ENCODE measurements at places on chromosomes 5 and 9. TPM values are rescaled to one million over a fixed set of nuclear protein-coding genes. Genes with fewer than 3 reads are reported as not detected.

Gene GFM2
- total RNA-seq = 22.4 TPM

Gene ERAP2
- 13.3 TPM for total RNA-seq

Gene LHX6
- total RNA-seq = 0.53 TPM

DNA sequence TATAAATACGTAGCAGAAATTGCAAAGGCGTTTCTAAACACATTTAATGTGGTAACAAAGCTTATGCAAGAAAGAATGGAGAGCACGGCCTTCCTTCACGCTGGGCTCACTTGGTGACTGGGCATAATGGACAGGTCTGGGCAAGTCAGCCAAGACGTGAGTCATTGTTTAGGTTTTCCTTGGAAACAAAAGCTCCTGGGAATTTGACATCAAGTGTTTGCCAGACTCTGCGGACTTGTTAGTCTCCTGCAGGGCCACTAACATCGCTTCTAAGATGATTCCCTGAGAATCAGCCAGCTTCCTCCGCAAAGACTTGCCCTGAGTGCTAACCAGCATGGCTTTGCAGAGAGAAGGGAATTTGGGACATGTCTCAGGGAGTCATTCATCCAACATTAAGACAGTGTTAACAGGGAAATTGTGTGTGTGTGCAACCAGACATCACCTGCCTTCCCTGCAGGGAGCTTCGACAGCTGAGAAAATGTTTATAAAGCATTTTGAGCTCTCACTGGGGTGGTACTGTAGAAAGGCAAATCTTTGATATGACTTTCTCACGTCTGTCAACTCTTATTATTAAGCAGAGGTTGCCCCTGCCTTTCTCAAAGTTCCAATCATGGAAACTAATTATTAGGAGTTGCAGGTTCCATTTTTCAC lies 182.5 kb downstream of the NTRK2 start:
- no peaks in the 10 kb centered on the region for H3K36me3 ChIP-seq
- H3K4me3 ChIP-seq = no peak overlapping the region
- no peak overlapping the region for H3K27ac ChIP-seq
- peaks cover 20% of the 10 kb centered on the region for H3K4me1 ChIP-seq

- no peak overlapping the region for H3K27ac ChIP-seq
- no peak overlapping the region for H3K4me3 ChIP-seq
- no peaks in the 10 kb centered on the region for H3K27me3 ChIP-seq
- H3K4me1 ChIP-seq = no peaks in the 10 kb centered on the region
Measured at GRCh38 chr9:18722882-18723281, 248.9 kb downstream of the ADAMTSL1 start.

DNA sequence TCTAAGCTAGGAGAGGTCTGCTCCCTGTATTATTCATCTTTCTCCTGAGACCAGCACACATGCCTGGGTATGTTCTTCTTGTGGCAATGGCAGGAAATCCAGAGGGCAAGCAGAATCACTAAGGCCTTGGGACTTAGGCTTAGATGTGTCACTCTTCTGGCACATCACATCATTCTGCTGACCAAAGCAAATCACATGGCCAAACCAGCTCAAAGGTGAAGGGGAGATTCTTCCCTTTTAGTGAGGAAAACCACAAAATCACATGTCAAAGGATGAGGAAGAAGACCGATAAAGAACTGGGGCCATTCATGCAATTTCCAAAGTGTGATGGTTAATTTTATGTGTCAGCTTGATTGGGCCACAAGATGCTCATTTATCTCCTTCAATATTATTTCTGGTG lies 5.7 kb upstream of the AGGF1 start:
- H3K27ac ChIP-seq = no peak overlapping the region
- H3K27me3 ChIP-seq = no peaks in the 10 kb centered on the region
- H3K4me3 ChIP-seq = no peak overlapping the region
- H3K4me1 ChIP-seq = no peaks in the 10 kb centered on the region
- H3K36me3 ChIP-seq = no peaks in the 10 kb centered on the region
